ENCODE measurements at places on chromosomes 3 and 15. TPM values are rescaled to one million over a fixed set of nuclear protein-coding genes. Genes with fewer than 3 reads are reported as not detected.

Gene PIF1
- 1.8 TPM for total RNA-seq

- H3K27ac ChIP-seq = no peak overlapping the region
- no peak for DNase-seq
- no peaks in the 10 kb centered on the region for H3K4me1 ChIP-seq
- H3K4me3 ChIP-seq = no peak overlapping the region
- no peaks in the 10 kb centered on the region for H3K27me3 ChIP-seq
Observed at GRCh38 chr3:195015021-195015420, 255.9 kb downstream of the XXYLT1 start.

DNA sequence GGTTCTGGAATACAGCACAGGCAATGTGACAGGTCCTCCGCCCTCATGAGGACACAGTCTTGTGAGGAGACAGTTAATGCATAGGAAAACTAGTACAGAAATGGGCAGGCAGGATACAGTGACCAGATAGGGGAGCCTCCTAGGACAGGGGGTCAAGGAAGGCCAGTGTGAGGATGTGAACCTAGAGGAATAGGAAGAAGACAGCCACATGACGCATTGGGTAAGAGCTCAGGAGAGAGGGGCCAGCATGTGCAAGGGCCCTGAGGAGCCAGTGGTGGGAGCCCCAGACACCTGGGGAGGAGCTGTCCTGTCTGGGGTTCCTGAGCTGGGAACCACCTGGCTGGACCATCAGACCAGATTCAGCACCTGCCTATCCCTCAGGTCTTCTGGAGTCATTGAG lies 15.6 kb downstream of the IRAK2 start:
- H3K36me3 ChIP-seq = peaks cover 16% of the 10 kb centered on the region
- no peaks in the 10 kb centered on the region for H3K4me1 ChIP-seq
- H3K27ac ChIP-seq = no peak overlapping the region
- no peak for DNase-seq

Gene CCDC9B
- total RNA-seq = 7.6 TPM
